Left forelimb (tissue), 1 donor: ENCODE measurements at places on chromosomes 6 and 20.

DNA sequence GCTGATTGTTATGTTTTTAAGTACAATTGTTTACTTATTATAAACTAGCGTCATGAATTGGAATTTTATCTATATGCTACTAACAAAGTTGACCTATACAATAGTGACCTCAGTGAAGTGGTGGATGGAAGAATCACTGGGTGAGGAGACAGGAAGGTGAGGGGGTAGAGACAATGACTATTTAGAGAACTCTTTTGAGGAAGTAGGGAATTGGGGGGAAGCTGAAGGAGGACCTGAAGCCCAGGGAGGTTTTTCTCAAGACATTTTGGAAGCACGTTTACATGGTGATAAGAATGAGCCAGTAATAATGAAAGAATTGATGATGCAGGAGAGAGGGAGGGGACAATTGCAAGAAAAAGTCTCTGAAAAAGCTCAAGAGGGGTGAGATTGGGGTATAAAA is 96.4 kb downstream of the RPS12 start:
- no peak for DNase-seq

- no peak for DNase-seq
Measured at GRCh38 chr20:34578025-34578424, 19.5 kb downstream of the MAP1LC3A start.

- DNase-seq, result no peak
Measured at GRCh38 chr6:68042339-68043121, 592.6 kb upstream of the ADGRB3 start.

DNA sequence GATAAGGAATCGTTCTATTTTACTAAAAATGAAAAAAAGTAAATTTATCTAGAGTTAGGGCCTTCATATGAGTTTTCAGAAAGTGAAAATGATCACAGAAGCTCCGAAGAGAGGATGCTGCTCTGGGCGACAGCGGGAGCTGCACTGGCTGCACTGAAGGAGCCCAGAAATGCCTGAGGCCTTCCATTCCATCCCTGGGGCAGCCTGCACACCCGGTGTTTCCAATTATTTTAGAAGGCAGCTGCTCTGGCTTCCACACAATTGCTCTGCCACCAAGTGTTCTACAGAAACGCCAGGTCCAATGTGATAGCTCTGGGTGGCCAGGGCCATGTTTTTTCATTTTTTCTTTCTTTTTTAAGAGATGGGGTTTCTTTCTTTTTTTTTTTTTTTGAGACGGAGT is 3.6 kb downstream of the DTNBP1 start:
- DNase-seq, result no peak

DNA sequence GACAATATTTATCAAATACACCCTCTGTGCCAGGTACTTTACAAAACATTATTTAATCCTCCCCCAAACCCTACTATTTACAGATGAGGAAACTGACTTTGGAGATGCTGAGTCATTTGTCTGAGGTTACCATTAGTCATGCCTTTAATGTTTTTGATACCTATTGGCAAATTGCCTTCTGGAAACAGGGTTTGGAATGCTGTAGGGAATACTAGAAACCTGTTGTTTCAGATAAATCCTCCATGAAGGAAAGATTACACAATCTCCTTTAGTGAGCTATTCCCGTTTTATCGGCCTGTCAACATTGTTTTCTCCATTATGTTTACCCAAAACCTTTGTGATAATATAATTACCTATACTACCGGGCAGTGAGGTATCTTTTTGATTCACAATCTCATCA is 93.6 kb upstream of the ADGRF1 start:
- DNase-seq, result no peak

DNA sequence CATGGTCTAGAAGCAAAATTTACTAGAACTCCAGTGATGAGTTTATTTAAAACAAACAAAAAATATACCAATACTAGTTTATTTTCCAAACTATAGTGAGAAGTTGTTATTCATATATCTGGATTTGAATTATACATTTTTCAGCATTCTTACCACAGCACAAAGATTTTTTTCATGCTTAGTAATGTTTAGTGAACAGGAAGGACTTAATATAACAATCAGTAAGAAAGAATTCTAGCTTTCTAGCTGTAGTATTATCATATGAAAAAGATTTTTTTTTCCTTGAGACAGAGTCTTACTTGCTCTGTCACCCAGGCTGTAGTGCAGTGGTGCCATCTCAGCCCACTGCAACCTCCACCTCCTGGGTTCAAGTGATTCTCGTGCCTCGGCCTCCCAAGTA is 13.8 kb downstream of the MARCKS start:
- no peak for DNase-seq

DNA sequence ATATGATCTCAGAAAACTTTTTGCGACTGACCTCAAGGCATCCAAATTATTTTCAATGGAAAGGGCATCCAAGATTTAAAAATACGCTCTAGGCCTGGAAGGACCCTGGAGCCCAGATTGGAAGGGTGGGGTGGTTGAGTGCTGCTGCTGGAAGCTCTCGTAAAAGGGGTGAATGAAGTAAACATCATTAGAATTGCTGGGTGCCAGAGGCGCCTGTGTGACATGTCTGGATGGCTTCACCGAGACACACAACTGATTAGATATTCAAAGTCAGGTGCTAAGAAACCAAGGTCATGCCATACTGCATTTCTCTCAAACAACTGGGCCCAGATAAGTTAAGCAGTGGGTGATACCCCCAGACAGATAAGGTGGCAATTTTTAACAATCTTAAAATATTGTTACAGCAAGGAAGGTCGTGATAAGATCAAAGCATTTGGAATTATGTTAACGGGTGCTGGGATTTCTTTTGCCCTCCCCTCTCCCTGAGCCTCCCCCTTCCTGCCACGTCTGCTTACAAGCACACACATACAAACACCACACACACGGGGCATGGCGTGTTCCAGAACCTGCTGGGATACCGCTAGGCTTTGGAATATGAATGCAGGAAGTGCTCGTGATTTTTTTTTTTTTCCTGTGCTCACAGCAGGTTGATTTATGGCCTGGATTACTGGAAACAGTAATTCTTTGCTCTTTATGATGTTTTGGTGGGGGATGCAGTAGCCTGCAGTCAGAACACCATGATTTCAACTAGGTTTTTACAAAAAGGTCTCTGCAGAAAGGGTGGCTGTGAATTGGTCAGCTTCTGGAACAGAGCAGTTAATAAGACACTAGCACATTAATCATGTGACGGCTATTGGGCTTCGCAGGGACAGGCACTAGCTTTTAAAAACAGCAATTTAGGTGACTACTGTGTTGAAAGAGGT is 551.2 kb downstream of the QKI start:
- DNase-seq, result no peak

- DNase-seq, result no peak
Measured at GRCh38 chr20:34316196-34316814, 13.2 kb upstream of the AHCY start.

GRCh38 chr20:23917024-23917725 is 37.6 kb upstream of the CST5 start:
- DNase-seq, result no peak

DNA sequence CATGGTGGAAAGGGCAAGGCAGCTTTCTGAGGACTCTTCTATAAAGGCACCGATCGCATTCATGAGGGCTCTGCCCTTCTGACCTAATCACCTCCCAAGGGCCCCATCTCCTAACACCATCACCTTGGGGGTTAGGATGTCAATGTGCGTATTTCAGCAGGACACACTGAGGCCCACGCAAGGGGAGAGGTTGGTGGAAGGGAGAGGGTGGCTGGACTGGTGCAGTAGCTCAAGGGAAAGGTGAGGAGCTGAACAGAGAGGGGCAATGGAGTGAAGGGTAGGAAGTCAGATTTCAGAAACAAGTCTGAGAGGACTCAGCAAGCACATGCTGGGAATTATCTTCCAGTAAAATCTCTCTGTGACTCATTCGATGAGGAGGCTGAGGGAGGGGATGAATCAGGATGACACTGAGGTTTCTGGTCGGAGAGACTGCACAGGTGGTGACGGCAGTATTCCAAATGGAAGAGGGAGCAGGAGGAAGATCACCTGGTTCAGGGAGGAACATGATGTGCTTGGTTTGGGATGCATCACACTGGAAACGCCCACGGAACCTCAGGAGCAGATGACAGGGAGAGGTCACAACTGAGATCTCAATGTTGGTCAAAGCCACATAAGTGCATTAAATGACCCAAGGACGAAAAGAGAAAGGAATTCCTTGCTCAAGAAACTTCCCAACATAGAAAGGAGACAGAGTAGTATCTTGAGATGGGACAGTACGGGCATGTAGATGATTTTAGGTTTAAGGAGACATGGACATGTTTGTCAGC is 67.1 kb downstream of the TFAP2A start:
- peak; percentile 42 for DNase-seq

DNA sequence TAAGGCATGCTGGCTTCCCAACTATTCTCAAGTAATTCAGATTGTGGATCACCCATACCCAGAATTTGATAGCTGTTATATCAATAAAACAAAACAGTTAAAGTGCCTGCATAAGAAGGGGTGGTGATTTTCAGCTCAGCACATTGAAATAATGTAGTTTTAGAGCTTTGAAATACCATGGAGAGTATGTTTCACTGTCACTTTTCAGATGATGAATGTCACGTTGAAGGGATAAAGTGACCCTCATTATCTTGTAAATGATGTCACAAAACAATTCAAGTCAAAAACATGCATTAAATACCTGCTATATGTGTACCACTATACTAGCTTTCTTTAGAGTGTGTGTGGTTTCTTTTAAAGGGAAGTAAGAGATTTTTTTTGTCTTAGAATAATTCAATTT is 27.6 kb downstream of the MLIP start:
- DNase-seq, result no peak

DNA sequence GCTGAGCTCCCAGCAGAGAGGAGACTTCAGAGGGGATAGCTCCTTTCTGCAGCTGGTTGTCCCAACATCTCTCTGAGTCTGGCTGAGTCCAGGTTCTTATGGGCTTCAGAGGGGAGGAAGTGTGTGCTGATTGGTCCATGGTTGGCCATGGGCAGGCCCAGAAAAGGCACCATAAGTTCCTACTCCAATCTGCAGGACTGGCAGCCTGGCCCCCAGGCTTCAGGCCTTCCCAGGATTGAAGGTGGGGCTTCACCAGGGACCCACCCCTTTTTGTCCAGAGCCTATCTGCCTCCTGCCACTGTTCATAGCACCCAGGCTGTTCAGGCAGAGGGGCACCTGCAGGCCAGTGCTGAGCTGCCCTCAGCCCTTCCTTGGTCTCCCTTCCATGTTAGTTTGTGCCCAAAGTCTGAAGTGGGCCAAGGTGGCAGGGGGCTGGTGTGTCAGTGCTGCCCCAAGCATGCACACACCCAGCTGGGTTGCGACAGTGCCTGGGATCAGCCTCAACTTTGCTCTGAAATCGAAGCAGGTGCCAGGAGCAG is 21.6 kb upstream of the TOP1 start:
- no peak for DNase-seq

DNA sequence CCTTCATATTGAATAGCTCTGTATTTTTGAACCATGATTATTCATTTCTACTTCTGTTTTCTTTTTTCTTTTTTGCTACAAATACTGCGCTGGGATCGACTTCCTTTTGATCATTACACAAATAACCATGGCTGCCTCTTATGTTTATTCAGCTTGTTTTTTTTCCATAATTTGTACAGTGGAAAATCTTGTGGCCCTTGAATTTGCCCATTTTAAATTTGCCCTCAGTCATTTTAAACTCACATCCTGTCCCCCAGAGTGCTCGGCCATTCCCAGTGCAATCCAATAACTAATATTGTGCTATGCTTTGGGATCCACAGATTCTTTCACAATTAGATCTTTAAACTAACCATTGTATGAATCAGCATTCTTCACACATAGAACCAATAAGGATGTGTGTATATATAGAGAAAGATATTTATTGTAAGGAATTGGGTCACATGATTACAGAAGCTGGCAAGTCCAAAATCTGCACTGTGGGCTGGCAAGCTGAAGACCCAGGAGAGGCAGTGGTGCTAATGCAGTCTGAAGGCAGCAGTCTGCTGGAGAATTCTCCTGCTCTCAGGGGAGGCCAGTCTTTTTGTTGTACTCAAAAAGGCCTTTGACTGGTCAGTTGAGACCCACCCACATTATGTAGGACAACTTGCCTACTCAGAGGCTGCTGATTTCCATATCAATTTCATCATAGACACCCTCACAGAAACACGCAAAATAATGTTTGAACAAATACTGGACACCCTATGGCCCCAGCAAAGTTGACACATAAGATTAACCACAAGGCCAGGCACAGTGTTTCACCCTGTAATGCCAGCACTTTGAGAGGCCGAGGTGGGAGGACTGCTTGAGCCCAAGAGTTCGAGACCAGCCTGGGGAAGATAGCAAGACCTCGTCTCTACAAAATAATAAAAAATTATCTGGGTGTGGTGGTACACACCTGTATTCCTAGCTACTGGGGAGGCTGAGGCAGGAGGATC is 147.1 kb downstream of the MTHFD1L start:
- DNase-seq, result no peak

GRCh38 chr6:144336900-144337299 is 51.8 kb downstream of the UTRN start:
- DNase-seq, result no peak

GRCh38 chr6:126143761-126144251 is 157.5 kb downstream of the TRMT11 start:
- no peak for DNase-seq

DNA sequence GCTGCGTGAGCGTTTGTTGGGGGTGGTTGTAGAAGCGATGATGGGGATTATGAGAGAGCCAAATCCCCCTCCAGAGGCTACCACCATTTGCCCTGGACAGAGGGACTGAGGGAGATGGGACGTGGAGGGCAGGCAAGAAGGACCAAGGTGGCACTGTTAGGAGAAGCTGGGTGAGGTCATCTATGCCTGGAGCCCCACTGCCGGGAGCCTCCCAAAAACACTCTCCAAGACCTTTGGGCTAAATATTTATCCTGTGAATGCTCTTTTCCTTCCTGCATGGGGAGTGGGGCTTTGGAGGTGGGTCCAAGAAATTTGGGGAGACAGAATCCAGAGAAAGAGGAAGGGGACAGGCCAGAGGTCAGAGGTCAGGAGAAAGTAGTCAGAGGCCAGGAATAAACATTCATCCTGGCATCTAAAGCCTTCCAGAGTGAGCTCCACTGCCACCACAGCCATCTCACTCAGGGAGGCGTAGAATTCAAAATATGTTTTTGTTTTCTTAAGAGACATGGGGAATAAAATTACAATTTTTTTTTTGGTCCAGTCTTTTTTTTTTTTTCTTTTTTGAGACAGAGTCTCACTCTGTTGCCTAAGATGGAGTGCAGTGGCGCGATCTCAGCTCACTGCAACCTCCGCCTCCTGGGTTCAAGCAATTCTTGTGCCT is 17.8 kb upstream of the PTGIS start:
- no peak for DNase-seq

- DNase-seq, result no peak
Measured at GRCh38 chr6:2053691-2054090, 191.7 kb downstream of the GMDS start.

DNA sequence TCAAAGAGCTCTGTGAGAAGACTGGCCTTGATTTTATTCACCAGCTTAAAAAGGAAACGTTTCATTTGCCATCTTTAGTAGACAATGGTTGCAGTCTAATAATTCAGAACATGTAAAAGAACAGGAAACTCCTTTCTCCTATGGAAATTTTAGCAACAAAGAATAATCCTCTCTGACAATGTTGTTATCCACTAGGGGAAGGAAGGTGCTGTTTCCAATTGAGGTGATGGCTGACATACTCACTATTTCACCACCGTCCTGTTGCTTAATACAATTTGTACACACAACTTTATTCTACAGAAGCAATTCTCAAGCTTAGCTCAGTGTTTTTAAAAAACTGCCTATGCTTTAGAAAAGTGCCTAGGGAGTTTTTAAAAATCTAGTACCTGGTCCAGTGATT is 192.7 kb downstream of the ARHGAP18 start:
- no peak for DNase-seq

- DNase-seq, result no peak
Measured at GRCh38 chr6:7257521-7258230, 55.3 kb downstream of the SSR1 start.
